Prostate gland (tissue), 2 donors: ENCODE measurements at places on chromosomes 3 and 15.

- no peak for DNase-seq
Observed at GRCh38 chr3:196624067-196624790, 15.3 kb upstream of the NRROS start.

- no peak for DNase-seq
Observed at GRCh38 chr3:95055288-95055687, 992.4 kb downstream of the NSUN3 start.

GRCh38 chr15:100284191-100284590 is 57.6 kb downstream of the ADAMTS17 start:
- DNase-seq, result no peak

DNA sequence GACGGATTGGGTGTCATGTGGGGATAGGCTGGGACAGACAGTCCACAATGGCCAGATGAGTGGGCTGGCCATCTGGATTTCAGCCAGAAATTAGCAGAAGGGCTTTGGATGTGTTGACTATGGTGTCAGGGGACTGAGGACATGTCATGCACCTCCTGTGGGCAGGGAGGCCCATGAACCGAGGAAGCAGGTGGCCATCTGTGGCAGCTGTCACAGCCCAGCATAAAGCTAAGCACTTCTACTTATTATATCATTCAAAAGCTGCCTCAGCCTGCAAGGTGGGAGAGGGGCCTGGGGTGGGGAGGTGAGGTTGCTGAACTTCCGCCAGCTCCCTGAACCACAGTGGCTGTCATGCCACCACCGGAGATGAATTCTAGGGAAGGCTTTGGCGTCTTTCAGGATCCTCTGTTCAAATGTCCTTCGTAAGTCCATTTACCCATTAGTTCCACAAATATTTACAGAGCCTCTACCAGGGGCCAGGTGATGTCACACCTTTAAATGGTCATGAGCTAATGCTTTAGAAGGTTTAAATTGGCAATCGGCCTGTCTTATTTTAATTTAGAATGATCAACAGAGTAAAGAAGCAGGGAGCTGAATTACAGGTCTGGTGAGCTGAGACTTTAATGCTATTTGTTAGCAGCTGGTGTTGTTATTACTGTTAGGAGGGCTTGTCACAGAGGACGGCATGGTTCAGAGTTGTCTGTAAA is 23.6 kb upstream of the CAV3 start:
- peak; percentile 74 for DNase-seq

DNA sequence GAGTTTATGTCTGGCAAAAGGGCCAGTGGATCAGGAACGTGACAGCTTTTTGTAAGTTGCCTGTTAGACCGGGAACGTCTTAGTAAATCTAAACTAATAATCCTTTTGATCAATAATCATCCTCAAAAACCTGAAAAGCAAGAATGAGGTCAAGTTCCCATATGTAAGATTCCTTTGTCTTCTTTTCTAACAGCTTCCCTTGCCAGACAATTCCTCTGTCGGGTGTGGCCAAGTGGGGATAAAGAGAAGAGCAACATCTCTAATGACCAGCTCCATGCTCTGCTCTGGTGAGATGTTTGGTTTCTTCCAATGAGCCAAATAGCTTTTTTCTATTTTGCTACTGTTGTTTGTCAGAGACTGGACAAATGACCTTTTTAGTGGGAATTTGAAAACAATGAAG is 19.8 kb downstream of the FANCD2OS start:
- no peak for DNase-seq

DNA sequence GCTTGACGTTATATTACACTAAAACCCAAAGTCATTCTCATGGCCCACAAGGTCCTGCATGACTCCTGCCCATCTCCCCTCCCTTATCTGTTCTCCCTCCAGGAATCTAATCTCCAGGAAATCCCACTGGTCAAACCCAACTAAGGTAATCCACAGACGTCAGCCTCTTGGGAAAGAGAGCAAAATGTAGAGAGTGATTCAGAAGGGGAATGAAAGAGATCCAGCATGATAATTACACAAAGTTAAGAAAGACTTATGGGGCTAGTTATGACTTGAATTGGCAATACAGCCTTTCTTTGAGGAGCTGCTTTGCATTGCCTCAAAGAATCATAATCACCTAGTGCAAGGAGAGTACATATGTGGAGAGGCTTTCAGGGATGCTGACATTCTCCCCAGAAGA is 137.8 kb upstream of the MYRIP start:
- no peak for DNase-seq

GRCh38 chr3:44079916-44080315 is 161.8 kb upstream of the TOPAZ1 start:
- DNase-seq, result no peak

DNA sequence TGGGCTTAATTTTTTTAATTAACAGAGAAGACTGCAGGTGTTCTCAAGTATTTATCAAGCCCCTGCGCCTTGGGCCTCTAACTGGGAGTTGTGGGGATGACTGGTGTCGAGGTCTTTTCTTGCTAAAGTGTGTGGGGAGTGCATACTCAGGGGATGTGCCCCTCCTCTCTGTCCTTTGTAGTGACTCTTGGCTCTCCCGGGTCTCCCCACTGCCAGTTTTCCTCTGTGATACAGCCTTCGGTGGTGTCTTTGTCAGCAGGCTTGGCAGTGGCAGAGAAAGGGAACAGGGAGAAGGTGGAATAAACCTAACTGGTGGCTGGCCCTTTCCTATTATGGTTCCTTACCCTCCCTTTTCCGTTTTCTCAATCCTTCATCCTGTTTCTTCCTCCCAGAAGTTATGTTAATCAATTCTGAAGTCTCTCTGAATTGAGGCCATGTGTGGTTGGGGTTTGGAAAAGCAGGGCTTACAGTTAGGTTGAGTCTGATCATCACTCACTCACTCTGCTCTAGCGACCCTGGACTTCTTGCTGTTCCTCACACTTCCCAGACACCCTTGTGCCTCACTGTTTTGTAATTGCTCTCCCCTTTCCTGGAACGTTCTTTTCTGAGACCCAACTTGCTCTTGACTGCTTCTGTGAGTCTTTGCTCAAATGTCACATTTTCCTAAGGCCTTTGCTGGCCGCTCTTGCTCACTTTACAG is 158.1 kb downstream of the PTPRG start:
- no peak for DNase-seq

DNA sequence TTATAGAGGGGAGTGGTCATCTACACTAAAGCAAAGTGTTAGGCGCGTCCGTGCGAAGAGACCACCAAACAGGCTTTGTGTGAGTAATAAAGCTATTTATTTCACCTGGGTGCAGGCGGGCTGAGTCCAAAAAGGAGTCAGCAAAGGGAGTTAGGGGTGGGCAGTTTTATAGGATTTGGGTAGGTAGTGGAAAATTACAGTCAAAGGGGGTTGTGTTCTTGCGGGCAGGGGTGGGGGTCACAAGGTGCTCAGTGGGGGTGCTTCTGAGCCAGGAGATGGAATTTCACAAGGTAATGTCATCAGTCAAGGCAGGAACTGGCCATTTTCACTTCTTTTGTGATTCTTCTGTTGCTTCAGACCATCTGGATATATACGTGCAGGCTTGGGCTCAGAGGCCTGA is 47.1 kb downstream of the OIP5 start:
- DNase-seq, result no peak

GRCh38 chr3:147572970-147573340 is 163.8 kb downstream of the ZIC1 start:
- DNase-seq, result no peak

DNA sequence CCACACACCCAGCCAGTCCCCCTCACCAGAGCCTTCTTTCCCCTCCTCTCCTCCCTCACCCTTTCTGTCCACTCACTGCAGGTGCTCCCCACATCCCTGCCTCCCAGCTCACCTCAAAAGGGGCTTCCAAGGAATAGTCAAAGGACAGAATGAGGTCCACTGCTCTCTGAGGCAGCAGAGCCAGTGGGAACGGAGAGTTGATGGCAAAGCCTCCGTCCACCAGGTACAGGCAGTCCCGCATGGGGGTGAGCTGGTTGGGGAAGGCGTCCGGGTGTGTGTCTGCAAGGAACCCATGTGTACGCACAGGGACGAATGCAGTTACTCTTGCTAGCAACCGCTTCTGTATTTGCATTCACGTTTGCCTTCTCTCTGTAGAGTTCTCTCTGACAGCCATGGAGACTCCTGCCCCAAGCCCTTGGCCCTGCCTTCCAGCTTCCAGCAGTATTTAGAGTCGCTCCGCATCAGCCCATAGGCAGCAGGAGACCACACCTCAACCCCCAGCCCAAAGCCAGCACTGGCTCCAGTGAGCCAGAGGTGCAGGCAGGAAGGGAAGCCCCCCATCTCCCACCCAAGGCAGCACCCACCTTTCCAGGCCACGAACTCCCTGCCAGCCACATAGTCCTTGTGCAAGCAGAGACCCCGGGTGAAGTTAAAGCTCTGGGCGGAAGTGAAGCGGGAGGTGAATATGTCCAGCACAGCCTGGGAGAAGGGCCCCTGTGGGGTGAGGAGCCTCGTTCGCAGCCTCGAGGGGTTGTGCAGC is 12.4 kb downstream of the PLA2G4F start:
- no peak for DNase-seq

- DNase-seq, result no peak
Observed at GRCh38 chr3:50617096-50617791, at the start of gene MAPKAPK3. Gene MAPKAPK3 (plus strand): TSS chr3:50617151. CDS start chr3:50617566, 415 bp downstream.

GRCh38 chr15:90583471-90584252 is 53.9 kb downstream of the CRTC3 start:
- DNase-seq, result no peak

DNA sequence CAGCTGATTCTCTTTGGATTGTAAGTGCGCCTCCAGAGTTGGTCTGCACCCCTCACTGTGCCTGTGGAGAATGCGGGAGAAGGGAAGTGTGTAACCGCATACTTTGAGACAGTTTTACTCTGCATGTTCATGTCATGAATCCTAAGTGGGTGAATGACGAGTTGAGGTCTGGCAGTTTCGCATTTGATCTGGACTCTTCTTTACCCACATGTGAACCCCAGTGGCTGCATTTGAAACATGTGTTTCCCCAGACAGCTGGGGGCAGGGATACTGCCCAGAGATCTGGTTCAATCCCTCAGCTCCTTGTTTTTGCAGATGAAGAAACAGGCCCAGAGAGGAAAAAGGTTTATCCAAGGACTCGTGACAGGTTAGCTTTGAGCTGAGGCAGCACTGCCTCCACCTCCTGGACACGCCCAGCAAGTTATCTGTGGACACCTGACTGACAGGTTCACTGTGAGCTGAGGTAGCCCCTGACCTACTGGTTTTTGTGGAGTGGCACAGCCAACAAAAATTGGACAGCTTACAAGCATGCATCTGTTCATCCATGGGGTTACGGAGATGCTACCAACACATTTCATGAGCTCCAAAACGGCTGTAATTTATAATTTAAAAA is 207.3 kb downstream of the XXYLT1 start:
- DNase-seq, result no peak

- no peak for DNase-seq
Observed at GRCh38 chr3:151206201-151206600, 3.2 kb upstream of the GPR171 start.

GRCh38 chr3:77189684-77190083 is 149.8 kb downstream of the ROBO2 start:
- no peak for DNase-seq

GRCh38 chr3:16998236-16998923 is 113.6 kb downstream of the PLCL2 start:
- DNase-seq, result no peak

GRCh38 chr3:50570508-50571279 is 1.4 kb downstream of the HEMK1 start:
- no peak for DNase-seq

- DNase-seq, result no peak
Observed at GRCh38 chr15:43276563-43277200, 10.0 kb upstream of the TGM5 start.

- no peak for DNase-seq
Observed at GRCh38 chr3:186320862-186321568, 41.0 kb downstream of the DGKG start.

DNA sequence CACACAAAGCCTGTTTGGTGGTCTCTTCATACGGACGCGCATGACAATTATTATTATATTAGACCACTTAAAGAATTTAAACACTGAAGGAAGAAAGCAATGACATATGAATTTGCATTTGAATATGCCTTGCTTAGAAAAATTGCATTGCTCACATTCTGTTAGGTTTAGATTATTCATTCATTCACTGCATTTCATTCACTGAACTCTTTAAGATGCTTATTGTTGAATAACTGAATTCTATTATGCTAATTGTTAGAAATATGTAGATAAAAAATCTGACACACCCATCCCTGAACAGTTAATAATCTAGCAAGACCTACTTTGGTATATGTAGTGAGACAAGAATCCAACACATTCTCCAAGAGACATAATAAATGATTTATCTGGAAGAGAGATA is 94.4 kb upstream of the PEX5L start:
- no peak for DNase-seq

- no peak for DNase-seq
Observed at GRCh38 chr3:70815817-70816216, 503.4 kb upstream of the MDFIC2 start.

GRCh38 chr3:19342389-19342788 is 194.1 kb downstream of the KCNH8 start:
- no peak for DNase-seq

DNA sequence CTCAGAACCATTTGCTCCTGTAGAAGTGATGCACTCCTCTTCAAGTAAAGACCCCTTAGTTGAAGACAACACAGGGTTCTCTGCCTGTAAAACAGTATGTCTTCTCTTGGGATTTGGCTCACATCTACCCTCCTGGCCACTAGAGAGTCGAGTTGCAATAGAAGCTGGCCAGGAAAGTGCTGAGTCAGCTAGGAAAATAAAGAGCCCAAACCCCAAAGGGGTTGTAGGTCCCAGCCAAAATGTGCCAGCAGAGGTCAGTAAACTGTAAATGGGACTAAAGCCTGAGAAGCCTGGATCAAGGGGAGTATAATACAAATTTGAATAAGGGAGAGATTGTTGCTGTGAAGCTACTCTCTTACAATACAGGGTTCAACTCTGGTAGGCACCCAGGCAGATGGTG is 37.2 kb upstream of the THBS1 start:
- no peak for DNase-seq

- DNase-seq, result no peak
Observed at GRCh38 chr3:63477494-63478129, 174.9 kb upstream of the SNTN start.

DNA sequence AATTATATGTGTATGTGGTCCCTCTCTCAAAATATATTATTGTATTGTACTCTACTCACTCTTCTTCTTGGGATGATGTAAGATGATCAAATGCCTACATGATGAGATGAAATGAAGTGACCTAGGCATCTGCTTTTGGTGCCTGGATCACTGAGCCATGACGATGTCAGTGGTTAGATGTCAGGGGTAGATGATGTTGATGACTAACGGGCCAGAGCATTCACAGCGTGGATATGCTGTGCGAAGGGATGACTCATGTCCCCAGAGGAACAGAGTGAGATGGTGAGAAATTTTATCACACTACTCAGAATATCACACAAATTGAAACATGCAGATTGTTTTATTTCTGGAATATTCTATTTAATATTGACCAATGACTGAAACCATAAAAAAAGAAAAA is 233.9 kb upstream of the CADM2 start:
- no peak for DNase-seq

- no peak for DNase-seq
Observed at GRCh38 chr15:48800811-48801455, 9.9 kb downstream of the CEP152 start.

GRCh38 chr3:133424937-133425869 is 25.3 kb downstream of the BFSP2 start:
- DNase-seq, result no peak

GRCh38 chr3:175434561-175434960 is 575.4 kb downstream of the NAALADL2 start:
- no peak for DNase-seq

- DNase-seq, result no peak
Observed at GRCh38 chr3:31767920-31768319, 213.1 kb downstream of the OSBPL10 start.

- DNase-seq, result peak; percentile 5
Observed at GRCh38 chr3:67654844-67655177, 399 bp upstream of the SUCLG2 start.
